CD4-positive, alpha-beta T cell treated with Interleukin-21 for 1 hour (primary cell): ENCODE measurements at places on chromosomes 6 and 20.

GRCh38 chr6:169923468-169924464 is 172.3 kb downstream of the ERMARD start:
- no peak for DNase-seq

- peak; percentile 29 for DNase-seq
These were observed 193.1 kb downstream of the NRN1 start for GRCh38 chr6:5813625-5814027.

GRCh38 chr20:58018590-58018989 is 209.9 kb downstream of the ANKRD60 start:
- DNase-seq = no peak

DNA sequence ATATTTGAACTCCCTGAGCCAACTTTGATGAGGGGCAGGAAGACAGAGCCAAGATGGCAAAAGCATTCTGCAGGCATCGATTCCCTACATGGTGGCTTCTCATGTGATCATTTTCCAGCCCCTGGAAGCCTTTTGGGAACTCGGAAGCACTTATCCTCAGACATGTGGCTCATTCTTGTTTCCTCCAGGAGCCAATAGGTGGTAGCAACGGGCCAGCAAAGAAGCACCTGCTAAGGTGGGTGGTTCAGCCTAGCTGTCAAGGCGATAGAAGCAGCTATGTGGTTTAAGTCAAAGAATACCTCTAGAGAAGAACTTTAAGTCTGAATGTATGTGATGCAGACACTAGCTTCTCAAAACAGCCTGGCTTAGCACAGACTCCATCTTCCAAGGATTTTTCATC is 64.9 kb upstream of the PAX1 start:
- DNase-seq = no peak

GRCh38 chr6:136669299-136669699 is 119.1 kb upstream of the MAP7 start:
- DNase-seq = no peak

GRCh38 chr6:138105880-138106664 is 1.1 kb downstream of the PERP start:
- DNase-seq = no peak

- DNase-seq = no peak
These were observed 34.3 kb downstream of the UQCC2 start for GRCh38 chr6:33677143-33677660.

DNA sequence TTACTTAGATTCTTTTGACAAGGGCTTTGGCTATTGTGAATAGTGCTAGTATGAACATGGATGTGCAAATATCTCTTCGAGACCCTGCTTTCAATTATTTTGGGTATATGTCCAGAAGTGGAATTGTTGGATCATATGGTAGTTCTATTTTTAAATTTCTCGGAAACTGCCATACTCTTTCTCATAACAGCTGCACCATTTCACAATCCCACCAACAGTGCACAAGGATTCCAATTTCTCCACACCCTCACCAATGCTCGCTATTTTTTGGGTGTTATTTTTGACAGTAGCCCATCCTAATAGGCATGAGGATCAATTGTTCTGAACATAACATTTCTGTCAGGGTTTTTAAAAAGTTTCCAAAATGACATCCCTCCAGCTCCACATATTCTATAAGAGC is 69.2 kb upstream of the ESR1 start:
- DNase-seq = no peak

GRCh38 chr6:79241228-79241627 is 6.7 kb upstream of the HMGN3 start:
- no peak for DNase-seq

DNA sequence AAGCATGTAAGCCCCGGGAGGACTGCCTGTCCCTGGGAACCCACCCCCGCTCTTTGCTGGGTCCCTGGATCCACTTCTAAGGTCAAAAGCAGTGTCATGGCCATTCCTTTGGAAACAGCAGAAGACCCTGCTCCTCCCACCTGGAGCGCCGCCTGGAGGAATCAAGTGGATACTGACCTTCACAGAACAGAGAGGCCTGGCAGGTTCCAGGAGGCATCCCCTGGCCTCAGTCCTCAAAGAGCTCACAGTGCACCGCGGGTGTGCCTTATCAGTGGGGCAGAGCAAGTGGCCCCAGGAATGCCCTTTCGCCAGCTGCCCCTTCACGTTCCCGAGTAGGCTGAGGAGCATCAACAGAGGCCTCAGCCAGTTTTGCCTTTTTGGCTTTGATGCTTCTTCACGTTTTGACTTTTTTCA is 11.1 kb upstream of the SLC4A11 start:
- no peak for DNase-seq

DNA sequence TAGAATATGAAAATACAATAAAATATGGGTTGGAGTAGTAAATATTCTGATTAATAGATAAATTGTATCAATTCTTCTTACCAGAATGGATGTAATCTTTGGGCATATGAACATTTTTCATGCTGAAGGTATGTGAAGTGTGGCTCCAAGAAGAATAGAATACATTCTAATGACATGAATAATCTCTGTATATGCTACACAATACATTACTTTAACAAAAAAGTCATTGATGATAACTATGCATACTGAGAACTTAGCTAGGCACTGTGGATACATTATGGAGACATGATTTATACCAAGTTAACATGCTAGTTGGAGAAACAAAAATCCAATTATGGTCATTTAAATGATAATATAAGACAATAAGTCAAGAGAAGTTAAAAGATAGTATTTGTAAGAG is 62.7 kb upstream of the HDAC2 start:
- DNase-seq = no peak

DNA sequence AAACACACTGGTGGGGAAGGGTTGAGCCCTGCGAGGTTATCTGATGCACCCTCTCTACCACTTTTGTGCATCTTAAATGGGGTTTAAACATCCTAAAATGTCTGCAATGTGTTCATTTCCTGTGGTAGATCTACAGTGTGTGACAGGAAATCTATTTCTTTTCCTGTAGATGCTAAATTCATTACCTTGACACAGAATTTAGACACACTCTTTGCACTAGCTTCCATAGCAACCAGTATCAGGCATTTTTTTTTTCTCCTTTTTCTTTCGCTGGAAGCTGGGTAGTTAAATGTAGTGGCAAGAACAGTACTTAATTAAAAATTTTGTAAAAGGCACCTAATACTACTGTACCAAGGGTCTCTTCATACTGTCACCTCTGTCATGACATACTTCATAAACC is 141.1 kb downstream of the RFPL4B start:
- no peak for DNase-seq

- peak; percentile 69 for DNase-seq
These were observed 223.3 kb downstream of the TMEM242 start for GRCh38 chr6:157099912-157100593.

DNA sequence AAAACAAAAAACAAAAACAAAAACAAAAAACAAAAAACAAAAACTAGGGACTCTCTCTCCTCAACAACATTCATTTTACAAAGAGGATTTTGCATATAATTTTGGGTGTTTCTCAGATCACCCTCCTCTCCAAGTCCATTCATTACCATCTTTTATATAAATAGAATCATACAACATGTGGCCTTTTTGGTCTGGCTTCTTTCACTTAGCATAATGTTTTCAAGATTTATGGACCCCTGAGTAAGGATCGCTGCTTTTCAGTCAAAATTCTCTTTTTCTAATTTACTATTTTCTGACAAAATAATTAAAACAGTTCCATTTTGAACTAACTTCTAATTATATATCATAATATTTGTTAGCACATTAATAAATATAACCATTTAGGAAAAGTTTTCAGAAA is 94.8 kb downstream of the UBE3D start:
- no peak for DNase-seq

- no peak for DNase-seq
These were observed 57.8 kb downstream of the GMPR start for GRCh38 chr6:16296061-16296670.

DNA sequence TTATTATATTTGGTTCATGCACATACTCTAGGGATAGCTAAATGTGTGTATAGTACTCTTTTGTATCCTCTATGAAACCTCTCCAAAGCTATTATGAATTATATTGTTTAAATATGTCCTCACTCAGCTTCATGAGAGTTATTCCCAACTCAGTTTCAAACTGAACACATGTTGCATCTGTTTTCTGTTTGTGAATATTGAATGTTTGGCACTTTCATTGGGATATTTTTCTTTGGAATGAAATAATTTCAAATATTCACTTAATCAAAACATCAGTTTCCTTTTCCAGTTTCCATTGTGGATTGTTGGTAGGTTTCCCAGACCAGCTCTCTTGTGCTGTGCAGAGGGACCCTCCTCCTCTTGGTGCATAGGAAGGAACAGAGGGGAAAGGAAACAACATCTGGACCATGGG is 46.6 kb downstream of the HDAC2 start:
- DNase-seq = no peak

GRCh38 chr6:7285416-7285815 is 27.6 kb downstream of the SSR1 start:
- DNase-seq = no peak
